CD4-positive, alpha-beta T cell (primary cell): ENCODE measurements at places on chromosomes 11 and 22.

- no peak for DNase-seq
These were observed 177.5 kb downstream of the CNTN5 start for GRCh38 chr11:99198215-99198614.

DNA sequence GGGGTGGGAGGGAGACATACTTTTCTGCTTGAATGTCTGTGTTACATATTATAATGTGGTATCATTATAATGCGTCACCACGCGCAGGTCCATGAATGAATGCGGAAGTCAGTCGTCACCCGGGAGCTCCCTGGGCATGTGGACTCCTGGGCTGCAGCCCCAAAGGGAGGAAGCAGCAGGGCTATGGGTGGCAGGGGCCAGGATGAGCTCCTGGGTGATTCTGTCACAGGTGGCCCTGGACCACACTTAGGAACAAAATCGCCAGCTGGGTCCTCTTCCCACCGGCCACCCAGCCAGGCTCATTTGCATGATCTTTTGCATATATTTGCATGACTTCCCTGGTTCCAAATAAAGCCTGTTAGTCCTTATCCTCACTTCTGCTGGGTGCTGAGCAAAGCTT is 51.2 kb downstream of the KCNJ4 start:
- no peak for DNase-seq

GRCh38 chr22:50058906-50059880 is 1.1 kb upstream of the TTLL8 start:
- no peak for DNase-seq

- DNase-seq: no peak
These were observed 87.1 kb downstream of the GRIK4 start for GRCh38 chr11:120598517-120599257.

GRCh38 chr22:27971926-27972325 is 52.9 kb upstream of the PITPNB start:
- no peak for DNase-seq

GRCh38 chr11:45347348-45348082 is 61.4 kb upstream of the SYT13 start:
- no peak for DNase-seq

DNA sequence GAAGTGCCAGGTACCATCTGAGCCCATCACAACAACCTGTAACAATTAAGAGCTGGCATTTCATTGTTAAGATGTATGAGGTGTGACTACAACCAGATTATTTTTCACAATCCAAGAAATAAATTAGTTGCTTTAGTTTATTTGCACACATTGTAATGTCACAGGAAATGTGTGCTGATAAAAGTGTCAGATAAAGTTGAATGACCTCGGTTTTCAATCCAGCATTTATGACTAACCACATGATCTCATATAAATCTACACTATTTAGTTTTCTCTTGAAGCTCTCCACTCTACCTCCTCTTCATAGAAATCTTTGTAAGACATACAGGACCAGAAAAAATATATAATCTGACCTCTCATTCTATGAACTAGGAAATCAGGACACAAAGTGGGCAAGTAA is 166.2 kb downstream of the PGR start:
- no peak for DNase-seq

GRCh38 chr11:29564486-29564885 is 452.3 kb downstream of the KCNA4 start:
- DNase-seq: no peak

DNA sequence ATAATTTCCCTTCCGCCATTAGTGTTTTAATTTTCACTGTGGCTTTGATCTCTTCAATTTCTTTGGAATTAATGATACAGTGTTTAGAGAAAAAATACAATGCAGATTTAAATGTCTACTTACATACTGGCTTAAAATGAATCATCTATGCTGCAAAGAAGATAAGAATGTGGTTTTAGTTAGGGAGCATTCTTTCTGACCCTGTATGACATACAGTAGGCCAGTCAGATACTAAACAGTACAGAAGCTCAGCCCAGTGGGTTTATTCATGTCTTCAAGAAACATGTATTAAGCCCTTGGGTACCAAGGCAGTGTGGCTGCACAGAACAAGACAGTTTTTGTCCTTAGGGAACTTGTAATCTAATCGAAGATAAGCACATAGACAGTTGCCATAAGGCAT is 268.8 kb downstream of the DDX10 start:
- DNase-seq: no peak

DNA sequence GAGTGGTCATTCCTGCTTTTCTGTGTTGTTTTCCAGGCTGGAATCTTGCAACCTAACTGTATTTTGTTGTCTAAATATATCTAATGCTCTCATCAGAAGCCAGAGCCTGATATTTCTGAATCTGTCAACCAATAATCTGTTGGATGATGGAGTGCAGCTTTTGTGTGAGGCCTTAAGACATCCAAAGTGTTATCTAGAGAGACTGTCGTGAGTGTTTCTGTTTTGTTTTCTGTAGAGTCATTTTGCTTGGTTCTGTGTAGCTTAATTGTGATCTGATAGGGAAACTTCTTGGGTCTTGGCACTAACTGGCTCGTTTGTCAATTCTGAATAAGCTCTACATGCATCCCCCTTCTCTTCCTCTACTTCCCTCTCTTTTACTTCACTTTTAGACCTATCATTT is 31.2 kb upstream of the RBMXL2 start:
- no peak for DNase-seq

- no peak for DNase-seq
These were observed 75.2 kb downstream of the USP47 start for GRCh38 chr11:11916981-11917399.

GRCh38 chr11:119745776-119746535 is 17.0 kb upstream of the NECTIN1 start:
- DNase-seq: no peak

DNA sequence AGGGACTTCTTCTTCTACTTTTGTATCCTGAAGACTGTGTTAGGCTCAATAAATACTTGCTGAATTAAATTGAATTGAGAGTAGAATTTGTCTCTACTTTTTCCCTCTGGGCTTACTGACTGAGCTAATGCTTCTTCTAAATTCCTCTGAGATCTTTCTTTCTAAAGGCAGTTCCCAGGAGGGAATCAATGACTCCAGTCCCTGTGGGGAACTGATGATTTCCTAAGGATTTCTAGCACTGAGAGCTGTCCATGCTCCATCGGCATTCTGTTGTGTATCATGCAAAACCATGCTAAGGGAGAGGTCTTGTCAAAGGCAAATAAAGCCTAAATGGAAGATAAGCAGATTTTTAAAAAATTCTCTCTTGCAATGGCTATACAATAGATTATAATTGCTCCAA is 148.8 kb upstream of the KIRREL3 start:
- DNase-seq: no peak

GRCh38 chr11:65355013-65355775 is 643 bp downstream of the TIGD3 start:
- peak; percentile 33 for DNase-seq

DNA sequence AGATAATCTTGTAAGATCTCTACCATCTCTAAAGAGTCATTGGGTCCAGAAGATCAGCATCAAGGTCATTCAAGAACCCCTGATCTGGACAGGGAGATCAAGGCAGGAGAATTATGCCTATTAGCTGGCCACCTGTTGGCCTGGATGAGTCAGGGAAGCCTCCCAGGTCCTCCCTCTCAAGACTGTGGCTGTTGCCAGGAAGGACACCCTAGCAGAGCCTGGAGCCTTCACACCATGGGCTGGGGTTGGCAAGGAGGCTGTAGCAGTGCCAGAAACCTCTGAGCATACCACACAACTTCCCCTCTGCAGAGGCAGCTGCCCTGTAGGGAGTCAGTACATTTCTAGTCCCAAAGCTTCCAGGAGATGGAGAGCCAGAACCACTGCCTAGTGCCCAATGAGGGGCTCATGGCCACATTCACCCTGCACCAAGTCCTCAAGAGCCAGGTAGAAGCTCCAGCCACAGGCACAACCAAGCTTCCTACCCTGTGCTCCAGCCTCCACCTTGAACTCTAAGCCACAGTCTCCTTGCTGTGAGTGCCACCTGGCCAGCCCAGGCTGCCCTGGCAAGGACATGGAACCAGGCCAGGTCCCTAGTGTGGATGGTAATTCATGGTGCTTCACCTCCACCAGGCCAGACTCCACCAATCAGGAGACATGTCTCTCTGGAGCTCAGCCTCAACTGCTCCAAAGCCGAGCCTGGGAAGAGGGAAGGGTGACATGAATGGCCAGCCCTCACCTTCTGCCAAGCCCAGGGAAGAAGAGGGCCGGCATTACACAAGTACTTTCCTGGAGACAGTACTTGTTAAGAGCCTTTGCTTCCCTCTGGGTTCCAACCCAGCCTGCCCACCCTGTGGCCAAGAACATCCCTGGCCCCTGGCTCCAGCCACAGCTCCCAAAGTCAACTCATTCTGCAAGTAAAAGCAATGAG is 124.3 kb downstream of the BUD13 start:
- no peak for DNase-seq

DNA sequence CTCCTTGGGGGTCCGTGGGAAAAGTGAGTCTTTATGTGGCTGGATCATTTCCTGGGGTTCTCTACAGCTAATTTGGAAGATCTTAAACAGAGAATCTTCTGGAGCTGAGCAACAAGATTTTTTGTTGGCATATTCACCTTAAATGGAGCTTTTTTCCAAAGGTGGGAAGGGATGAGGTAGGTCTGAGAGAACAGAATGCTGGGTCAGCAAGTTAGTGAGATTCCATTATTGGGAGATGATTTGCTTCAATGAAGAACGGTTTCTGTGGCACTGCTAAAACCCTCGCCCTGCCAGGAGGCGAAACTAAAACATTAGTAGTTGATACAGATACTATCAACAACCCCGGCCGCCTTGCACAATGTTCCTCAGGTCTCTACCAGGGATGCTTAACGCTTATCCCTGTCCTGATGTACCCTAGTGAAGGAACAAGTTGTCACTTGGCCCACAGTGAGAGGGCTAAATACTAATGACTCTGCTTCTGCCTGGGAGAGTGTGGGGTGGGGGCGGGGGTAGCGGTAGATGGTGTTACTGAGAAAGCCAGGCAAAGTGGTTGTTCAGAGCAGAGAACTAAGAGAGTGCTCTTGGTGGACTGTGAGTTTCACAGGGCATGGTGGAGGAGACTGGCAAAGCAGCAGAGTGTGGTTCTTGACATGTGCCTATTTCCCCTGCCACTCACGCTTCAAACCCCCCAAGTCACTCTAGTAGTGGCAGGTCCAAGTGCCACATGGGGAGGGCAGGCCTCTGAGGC is 63.7 kb upstream of the CYP2D6 start:
- no peak for DNase-seq

DNA sequence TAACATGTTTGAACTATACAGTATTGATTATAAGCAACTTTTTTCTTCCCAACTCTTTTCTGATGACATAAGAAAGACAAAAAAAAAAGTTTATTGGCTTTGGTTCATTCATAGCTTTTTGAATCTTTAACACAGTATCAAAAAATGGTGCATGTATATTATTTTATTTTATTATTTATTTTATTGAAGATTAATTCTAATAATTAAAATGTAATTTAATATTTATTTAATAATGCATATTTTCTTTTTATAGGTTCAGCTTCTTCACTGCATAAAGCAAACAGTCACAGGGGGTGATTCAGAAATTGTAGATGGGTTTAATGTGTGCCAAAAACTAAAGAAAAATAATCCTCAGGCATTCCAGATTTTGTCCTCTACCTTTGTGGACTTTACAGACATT is 78.8 kb downstream of the BBOX1 start:
- DNase-seq: no peak

GRCh38 chr11:102390667-102391465 is 43.9 kb downstream of the BIRC2 start:
- DNase-seq: peak; percentile 32

DNA sequence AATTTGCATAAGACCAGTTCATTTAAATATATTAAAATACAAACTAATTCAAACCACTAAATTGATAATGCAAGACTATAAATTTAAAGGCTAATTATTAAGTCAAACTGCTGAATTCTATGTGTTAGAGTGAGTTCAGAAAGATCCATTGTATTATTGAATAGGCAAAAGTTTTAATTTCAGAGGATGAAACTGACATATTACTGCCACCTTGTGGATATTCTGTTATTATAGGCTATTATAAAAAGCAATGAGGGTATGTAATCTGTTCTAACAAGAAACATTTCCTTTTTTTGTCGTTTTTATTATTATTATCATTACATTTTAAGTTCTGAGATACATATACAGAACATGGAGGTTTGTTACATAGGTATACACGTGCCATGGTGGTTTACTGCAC is 20.9 kb upstream of the NAALAD2 start:
- DNase-seq: no peak

GRCh38 chr11:113947994-113948393 is 26.9 kb upstream of the HTR3A start:
- no peak for DNase-seq

DNA sequence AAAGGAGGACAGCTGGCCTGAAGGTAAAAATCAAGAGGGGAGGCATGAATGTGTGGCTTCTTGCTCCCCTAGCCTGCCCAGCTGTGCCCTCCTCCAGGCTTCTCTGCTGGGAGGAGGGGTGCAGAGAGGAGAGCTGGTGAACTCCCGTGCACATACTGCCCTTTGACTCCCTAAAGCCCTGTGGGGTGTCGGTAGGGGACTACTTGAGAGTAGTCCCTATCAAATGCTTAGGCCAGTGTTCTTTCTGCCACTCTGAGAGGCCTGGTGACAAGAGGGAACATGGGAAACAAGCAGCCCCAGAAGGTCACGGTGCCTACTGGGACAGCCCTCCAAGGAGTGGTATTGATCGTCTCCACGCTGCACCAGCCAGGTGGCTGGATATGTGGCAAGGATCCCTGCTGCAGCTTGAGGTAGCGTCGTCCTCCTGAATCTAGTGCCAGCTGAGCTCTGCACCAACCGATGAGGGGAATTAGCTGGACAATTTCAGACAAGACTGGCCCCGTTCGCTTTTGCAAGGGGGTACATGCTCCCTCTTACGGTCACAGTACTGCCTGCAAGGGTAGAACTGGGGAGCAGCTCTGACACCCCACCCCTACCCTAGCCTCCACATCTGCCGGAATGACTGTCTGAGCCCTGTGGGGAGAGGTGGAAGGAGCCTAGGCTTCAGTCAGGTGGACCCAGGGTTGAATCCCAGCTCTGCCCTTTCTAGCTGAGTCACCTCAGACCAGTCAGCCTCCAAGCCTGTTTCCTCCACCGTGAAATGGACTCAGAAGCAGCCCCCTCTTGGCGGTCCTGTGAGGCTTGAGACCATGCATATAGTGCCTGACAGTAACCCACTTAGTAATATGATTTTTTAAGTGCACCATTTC is 17.1 kb upstream of the C11orf96 start:
- DNase-seq: no peak
